ENCODE measurements at places on chromosomes 1 and 21.

GRCh38 chr1:1899266-1899966, 8.5 kb upstream of the GNB1 start:
- DNase-seq, result no peak

DNA sequence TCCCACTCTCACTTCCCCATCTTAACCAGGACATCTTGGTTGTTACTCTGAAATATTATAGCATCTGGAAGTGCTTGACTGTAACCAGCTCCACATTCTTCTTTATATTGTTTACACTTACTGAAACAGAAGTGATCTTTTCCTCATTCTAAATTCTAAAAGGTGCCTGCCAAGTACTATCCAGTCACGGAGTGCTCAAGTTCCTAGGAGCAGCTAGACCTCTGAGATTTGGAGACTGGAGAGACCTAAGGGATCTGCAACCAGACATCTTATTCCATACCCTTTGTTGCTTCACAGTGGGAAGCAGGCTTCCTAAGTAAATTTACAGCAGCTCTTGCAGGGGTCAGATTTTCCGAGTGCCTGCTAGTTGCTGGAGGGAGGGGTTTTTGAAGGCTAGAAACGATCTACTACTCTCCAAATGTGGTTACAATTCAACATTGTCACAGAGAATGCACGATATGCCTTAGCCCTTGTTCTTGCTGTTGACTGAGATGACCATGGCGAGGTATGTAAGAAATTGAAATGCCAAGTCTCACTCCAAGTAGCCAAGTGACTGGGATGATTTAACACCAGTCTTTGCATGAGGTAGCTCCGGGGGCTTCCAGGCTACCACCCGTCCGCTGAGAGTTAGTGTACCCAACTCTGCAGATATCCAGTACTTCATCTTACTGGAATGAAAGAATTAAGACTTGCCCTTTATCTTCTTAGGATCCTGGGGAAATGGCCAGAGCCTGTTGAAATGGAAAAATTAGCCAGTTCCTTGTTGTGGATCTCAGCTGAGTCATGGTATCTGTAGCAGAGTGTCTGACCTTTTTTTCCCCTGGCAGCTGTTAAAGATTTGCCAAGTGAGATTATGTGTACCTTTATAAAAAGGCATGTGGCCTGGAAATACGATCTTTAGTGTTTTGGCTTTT, 150.8 kb downstream of the MAST2 start:
- DNase-seq, result no peak

- DNase-seq, result peak; percentile 48
These were observed 79.9 kb downstream of the MORN1 start for GRCh38 chr1:2311184-2312032.

- no peak for DNase-seq
These were observed at the start of gene MPL for GRCh38 chr1:43337588-43337987. Gene MPL (plus strand): TSS chr1:43337818. CDS start chr1:43337849, 31 bp downstream.

DNA sequence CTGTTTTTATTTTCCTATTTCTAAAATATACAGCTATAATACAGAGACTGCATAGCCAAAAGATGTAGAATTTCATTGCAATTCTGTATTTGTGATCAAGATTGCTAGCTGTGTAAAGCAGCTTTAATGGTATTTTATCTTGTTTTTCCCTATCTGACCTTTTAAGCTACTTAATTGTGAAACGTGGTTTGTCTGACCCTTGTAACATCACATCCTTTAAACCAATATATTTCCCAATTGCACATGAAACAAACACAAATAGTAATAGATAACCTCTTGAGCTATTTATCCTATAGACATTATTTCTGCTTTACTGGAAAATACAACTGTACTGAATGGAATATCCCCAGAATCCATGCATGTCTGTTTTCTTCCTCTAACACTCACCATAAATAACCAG, 112.2 kb upstream of the PLPPR4 start:
- no peak for DNase-seq

GRCh38 chr1:162466797-162467196, 30.8 kb upstream of the UHMK1 start:
- DNase-seq, result no peak

GRCh38 chr1:32618673-32619221, 31.6 kb downstream of the ZBTB8OS start:
- no peak for DNase-seq

- no peak for DNase-seq
These were observed 859.6 kb downstream of the LTN1 start for GRCh38 chr21:28133116-28133515.

- DNase-seq, result no peak
These were observed 83.8 kb upstream of the ETS2 start for GRCh38 chr21:38721958-38722357.

DNA sequence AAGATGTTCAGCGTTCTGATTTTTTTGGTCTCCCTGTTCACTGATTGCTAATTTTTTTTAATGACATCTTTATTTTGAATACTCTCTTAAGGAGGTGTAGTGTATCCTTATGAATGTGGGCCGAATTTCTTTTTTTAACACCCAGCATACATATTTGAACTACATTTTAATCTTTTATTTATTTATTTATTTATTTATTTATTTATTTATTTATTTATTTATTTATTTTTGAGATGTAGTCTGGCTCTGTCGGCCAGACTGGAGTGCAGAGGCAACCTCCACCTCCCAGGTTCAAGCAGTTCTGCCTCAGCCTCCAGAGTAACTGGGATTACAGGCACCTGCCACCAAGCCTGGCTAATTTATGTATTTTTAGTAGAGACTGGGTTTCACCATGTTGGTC, 15.1 kb downstream of the ZBTB8A start:
- DNase-seq, result no peak

DNA sequence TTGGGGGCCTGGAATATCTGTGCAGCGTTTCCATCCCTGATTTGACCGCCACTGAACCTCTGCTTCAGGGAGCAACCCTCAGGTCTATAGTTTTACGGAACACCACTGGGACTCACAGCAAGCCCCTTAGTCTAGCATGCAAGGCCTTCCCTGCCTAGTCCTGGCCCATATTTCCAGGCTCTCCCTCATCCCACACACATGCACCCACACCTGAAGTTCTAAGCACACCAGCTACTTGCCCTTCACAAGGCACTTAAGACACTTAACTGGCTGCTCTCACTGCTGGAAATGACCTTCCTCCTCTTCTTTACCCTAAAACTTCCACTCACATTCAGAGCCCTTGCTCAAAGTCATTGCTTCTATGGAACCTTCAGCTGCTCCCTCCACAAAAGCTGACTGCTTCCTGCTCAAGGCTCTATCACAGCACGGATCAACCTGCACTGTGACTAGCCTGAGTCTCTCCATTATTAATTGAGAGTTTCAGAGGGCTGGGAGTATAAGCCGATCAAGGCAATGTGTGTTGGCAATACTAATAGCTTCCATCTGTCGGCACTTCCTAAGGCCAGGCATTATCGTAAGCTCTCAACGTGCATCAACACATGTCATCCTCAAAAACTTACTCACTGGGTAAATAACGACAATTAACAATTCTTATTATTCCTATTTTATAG, 84.3 kb downstream of the RRAGC start:
- DNase-seq, result no peak

GRCh38 chr1:59032228-59032627, 248.4 kb upstream of the JUN start:
- no peak for DNase-seq

- DNase-seq, result no peak
These were observed 203.6 kb downstream of the ROR1 start for GRCh38 chr1:63977466-63977865.

DNA sequence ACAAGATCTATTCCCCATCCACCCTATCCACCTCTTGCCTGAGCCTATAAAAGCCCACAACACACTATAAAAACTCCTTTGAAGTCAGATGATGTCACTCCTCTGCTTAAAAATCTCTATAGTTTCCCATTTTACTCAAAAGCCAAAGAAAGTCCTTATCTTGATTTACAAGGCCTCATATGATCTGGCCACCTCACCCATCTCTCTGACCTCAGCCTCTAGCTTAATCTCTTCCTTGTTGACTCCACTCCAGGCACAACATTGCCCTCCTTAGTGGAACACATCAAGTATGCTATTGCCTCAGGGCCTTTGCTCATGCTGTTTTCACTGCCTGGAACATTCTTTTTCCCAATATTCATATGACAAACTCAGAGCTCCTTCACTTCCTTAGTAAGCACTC, 33.3 kb downstream of the ZNF281 start:
- no peak for DNase-seq

- DNase-seq, result no peak
These were observed 53.4 kb downstream of the PLXNA2 start for GRCh38 chr1:208190784-208191183.

DNA sequence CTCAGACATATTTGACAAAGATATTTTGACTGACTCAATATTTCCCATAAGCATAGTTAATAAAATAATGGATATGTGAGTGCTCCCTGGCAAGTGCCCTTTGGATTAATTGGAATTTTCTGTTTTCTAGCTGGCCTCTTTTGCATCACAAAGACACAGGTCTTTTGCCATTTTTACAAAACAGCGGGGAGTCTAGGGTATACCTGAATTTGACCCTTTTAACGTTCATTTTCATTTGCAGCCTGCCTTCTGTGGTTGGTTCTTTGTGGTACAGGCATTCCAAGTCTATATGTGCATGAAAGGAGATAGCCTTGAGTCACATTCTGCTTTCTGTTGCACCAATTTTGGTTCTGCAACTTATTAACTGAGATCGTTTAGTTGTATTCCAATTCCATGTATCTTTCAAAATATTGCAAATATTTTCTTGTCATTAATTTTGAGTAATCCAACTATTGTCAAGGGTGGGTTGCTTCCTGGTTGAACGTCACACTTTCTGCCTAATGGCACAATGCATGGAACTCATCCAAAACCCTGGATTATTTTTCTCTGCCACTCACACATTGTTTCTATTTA, 171.7 kb downstream of the CRB1 start:
- no peak for DNase-seq

DNA sequence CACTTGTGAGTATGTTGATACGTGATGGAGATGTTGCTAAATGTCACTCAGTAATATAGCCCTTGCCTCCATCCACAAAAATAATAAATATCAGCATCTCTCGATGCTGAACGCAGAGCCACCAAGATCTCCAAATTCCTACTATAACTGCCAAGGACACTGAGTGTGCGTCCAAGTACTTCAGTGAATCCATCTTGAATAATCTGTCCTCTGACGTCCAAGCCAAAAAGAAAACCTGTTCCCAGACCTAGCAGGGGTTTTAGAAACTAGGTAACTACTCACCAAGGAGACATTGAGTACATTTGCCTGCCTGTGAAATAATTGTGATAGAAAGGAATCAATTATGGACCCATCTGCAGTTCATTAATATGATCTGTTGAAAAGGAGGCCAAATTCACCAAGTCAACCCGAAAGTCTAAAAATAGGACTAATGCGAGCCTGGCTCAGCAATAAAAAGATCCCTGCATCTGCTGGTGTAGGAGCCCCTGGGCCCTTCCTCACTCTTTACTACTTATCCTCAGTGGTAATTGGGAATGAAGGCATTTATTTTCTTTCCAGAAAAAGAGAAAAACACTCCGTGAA, 226.9 kb upstream of the IRF2BP2 start:
- DNase-seq, result no peak

DNA sequence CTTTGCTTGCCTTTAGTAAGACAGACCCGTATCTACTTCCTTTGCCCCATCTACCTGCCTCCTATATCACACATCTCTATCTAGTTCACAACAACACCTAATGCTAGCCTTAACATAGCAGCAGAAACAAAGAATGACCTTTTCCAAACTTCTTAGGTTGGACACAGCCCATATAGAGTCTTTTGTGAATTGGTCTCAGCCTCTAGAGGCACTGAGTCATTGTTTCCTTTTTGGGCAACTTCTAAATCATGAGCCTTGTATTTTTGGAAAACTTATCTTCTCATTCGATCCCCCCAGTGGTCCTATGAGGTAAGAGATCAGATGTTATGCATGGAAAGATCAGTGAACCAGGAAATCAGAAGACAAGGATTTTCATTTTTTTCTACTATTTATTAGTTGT, 679.4 kb upstream of the USP24 start:
- no peak for DNase-seq

DNA sequence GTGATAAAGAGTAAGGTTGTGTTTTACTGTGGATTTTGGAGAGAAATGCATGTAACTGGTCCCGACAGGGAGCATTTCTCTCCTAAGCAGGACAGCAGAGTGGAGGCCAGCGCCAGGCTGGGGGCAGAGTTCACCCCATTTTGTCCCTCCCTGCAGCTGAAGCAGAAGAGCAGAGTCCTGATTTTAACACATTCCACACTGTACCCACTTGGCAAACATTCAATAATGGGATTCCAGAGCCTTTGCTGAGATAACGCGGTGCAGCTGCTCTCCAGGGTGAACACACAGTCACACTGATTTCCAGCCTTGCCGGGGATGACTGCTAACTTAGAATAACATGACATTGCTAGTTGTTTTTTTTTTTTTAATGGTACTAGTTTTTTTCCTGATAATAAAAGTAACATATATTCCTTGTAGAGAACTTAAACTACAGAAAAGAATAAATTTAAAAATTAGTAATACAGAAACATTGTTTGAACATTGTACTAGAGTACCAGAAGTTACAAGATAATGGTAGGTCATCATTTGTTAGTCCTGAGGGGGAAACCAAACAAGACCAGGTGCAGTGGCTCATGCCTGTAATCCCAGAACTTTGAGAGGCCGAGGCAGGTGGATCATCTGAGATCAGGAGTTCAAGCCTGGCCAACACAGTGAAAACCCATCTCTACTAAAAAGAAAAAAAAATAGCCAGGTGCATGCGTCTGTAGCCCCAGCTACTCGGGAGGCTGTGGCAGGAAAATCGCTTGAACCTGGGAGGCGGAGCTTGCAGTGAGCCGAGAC, 77.2 kb downstream of the SCCPDH start:
- no peak for DNase-seq

DNA sequence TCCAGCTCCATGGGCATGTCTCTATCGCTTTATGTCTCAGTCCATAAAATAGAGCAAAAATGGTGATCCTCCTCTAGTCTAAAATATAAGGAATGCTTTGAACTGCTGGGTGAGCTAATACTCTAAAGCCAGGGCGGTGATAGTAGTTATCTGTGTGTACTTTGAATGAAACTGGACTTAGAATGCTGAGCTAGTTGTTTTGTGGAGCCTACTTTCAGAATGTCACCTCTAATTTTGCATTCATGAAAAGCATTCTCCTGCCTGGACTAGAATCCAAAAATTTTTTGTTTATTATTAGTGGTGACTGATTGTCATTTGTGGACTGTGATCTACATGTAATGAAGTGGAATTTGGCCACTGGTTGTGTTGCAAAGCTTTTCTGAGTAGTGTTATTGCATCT, 241.6 kb upstream of the C1orf105 start:
- DNase-seq, result no peak

DNA sequence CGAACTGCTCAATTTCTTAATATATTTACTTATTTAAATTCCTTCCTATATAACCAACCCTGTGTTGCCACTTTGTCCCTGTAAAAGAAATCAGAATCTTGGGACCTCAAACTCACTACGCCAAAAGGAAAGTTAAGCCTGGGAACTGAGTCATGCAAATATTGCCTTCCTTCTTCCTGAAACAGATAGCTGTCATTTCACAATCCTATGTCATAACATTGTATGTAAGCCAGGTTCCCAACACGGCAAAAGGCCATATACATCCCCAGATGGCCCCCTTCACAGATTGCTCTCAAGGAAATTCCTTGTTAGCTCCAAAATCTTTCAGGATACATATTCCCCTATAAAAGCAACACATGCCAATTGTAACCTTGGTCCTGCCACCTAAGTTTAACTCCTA, 39.7 kb downstream of the C21orf91 start:
- no peak for DNase-seq

All from central memory CD4-positive, alpha-beta T cell (primary cell).